ENCODE measurements at places on chromosomes 13 and 19. TPM values are rescaled to one million over a fixed set of nuclear protein-coding genes. Genes with fewer than 3 reads are reported as not detected.

The ATP1A3 gene
- total RNA-seq: 1.9 TPM

The GRK1 gene
- total RNA-seq: not detected

The DPF1 gene
- total RNA-seq: 0.78 TPM

The ATF5 gene
- 57.7 TPM for total RNA-seq

- H3K27ac ChIP-seq: no peak overlapping the region
- no peaks in the 10 kb centered on the region for H3K27me3 ChIP-seq
- H3K36me3 ChIP-seq: no peaks in the 10 kb centered on the region
Measured at GRCh38 chr19:46834121-46834520, 16.5 kb downstream of the AP2S1 start.

DNA sequence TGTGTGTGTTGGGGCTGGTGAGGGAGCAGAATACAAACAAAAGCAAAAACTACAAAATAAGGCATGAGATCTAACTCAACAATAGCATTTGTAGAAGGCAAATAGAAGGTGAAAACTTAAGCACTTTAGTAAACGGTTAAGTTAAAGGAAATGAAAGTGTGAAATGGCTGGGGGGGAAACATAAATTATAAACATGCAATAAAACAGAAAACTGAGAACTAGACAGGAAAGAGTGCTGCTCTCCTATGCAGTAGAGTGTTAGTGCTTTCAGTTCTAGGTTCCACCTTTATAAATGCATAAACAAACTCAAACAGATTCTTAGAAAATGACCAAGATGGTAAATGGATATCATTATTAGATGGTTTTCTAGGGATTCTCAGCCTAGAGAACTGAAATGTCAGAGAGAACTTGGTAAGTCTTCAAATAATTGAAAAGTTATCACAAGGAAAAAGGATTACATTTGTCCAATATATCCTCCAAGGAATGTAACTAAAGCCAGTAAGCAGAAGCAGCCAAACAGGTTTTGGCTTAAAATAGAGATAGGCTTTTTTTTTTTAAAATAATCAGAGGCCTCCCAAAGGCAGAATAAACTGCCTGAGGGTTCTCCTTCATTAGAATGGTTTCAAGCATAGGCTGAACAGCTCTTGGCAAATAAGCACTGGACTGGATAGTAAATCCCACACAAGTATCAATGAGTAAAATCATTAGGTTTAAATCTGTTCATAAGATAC, 23.3 kb downstream of the RBM26 start:
- H3K27ac ChIP-seq: no peak overlapping the region
- H3K4me3 ChIP-seq: no peak overlapping the region
- H3K4me1 ChIP-seq: peaks cover 36% of the 10 kb centered on the region
- DNase-seq: no peak
- no peaks in the 10 kb centered on the region for H3K27me3 ChIP-seq
